ENCODE measurements at places on chromosomes 1 and 21. TPM values are rescaled to one million over a fixed set of nuclear protein-coding genes. Genes with fewer than 3 reads are reported as not detected.

The GJB5 gene
- total RNA-seq: not detected

DNA sequence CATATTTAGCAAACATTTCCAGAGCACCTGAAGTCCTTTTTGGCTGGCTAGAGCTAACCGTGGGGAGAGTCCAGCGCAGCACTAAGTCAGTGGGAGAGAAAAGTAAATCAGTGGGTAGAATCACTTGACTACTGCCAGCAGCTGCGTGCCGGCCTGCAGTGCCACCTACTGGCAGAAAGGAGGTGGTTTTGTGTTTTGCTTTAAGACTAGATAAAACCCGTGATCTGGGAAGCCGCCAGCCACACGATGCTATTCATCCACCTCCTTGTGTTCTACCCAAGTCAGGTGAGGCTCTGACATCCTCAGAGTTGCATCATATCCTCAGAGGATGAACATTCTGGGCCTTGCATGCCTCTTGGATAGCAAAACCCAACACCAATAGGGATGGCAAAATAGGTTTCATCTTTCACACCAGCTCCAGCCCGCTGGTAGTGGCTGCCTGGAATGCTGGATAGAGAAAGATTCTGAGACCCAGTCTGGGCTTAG lies 14.1 kb upstream of the HEYL start:
- peak; percentile 90 for DNase-seq
- H3K36me3 ChIP-seq: no peaks in the 10 kb centered on the region
- no peak overlapping the region for H3K4me3 ChIP-seq
- H3K27ac ChIP-seq: peak overlapping the region; percentile 85
- H3K4me1 ChIP-seq: peaks cover 32% of the 10 kb centered on the region
- no peaks in the 10 kb centered on the region for H3K27me3 ChIP-seq

The CD52 gene
- not detected for total RNA-seq

DNA sequence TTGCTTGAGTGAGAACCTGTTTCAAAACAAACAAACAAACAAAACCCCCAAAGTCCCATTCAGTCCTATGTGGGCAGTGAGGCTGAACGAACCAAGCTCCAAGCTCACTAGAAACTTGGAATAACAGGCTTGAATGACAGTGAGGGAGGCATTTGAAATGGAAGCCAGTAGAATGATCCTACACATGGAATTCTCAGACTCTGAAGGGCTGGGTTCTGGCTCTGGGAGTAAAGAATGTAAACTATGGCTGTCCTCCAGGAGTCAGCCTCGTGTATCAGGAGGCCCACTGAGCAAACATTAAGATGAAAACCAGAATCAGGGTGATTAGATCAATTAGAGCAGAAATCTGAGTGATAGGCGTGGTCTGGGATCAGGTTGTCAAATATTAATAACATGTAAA lies 14.9 kb downstream of the PCP4L1 start:
- no peak overlapping the region for H3K27ac ChIP-seq
- no peaks in the 10 kb centered on the region for H3K4me1 ChIP-seq
- no peak overlapping the region for H3K4me3 ChIP-seq
- H3K27me3 ChIP-seq: no peaks in the 10 kb centered on the region
- H3K36me3 ChIP-seq: no peaks in the 10 kb centered on the region

Measured in gastrocnemius medialis (tissue), 4 donors.